ENCODE measurements at places on chromosomes 3 and 15.

DNA sequence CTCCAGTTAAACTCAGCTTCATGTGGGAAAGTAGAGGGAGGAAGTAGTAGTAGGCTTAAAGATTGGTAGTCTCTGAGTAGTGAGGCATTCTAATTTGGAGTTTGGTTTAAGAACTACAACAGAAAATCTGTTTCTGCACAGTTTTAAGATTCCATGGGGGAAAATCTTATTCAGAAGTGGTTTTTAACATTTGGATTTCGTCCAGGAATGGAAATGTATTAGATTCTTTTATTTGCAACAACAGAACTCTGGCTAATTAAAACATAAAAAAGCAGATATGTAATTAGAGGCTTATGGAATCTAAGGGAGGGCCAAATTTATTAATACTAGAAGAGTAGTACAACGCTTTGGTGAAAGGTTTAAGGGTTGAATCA, 36.0 kb downstream of the NECTIN3 start:
- no peak for DNase-seq

- DNase-seq: no peak
These were observed 47.4 kb downstream of the SEMA6D start for GRCh38 chr15:47764666-47765065.

DNA sequence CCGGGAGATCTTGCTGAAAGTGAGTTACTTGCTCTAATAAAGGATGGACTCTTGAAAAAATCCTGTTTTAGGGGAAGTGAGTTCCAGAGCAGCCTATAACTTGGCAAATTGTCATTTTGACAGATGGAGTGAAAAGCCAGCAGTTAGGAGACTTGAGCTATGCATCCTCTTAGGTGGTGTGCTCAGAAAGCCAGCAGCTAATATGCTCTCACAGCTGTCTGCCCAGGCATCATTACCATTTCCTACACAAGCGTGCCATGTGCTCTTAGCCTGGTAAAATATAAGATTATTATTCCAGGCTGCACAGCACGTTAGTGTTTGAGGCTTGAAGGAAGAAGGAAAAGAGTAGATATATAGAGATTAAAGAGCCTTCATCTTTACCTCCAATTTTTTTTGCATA, 151.0 kb downstream of the CHL1 start:
- DNase-seq: no peak

DNA sequence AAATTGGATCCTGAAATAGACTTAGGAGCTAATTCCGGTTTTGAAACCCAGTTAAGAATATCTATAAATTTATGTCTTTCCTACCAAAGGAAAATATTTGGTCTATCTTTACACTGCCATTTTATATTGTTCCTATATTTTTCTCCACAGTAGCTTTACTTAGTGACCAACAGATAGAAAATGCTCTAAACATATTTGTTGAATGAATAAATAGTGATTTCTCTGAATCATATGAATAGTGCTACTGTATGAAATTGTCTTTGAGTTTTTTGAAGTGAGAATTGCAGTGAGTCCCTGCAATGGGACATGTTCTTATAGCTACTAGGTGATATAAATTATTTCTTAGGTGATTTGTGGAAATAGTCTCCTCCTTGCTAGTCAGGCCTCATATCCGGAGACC, 18.5 kb upstream of the EID1 start:
- no peak for DNase-seq

GRCh38 chr3:124469555-124469954, 260.7 kb upstream of the UMPS start:
- DNase-seq: no peak

DNA sequence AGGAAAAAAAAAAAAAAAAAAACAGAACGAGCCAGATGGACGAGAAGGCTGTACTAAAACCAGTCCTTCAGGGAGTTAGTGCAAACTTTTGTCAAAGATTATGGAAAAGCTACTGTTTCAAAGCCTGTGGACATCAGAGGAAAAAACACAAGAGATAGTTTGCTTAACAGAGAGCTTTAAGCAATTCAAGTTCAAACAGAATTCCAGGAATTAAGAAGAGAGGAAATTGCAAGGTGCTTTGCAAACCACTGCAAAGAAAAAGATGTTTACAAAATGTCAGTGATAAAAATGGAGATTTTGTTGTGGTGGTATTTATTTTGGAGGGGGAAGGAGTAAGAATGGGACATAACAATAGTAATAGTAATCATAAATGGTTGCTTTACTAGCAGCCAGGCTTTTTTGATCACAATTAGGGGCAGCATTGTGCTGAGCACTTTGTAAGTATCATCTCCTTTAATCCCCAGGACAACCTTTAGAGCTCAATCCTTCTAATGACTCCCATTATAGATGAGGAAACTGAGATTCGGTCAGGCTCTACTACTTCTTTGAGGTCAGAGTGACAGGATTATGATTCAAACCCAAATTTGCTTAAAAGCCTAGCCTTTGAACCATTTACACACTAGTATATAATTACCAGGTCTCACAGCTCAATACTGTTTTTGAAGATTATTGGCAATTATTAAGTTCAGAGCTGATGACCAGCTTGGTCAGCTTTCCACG, 22.4 kb upstream of the ARHGEF3 start:
- DNase-seq: no peak

DNA sequence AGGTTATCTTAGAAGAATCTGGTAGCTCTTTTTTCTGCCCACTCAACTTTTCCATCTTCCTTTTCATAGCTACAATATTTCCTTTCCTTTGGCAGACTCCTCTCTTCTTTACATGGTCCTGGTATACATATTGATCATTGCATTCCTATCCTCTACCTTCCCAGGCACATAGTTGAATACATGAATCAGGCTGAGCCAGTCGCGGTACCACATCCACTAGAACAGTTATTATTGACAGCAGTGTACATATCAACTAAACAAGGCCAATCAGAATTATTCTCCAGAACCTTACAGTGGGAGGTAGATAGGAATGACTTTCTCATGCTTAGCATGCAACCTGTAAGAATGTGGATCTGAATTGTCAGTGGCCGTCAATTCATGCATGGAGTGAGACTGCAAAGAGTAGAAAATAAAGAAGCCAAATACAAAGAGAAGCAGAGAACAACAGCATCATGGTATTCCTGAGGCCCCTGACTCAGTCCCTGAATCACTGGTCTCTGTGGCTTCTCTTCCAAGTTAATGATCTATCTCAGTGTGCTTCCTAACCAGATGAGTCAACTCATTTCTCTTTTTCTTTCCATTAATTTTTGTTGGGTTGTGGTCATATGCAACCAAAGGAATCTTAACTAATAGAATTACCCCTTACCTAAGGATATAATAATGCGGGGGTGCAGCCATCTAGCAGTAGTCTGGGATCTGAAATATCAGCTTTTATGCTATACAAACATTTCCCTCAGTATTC, 60.9 kb upstream of the DCBLD2 start:
- DNase-seq: no peak
